Stimulated activated CD8-positive, alpha-beta memory T cell treated with anti-CD3 and anti-CD28 coated beads, Interleukin-2, amount 100 ng/mL, for 48 hours (primary cell): ENCODE measurements at places on chromosomes 16 and 17.

GRCh38 chr17:45231481-45232116 lies 9.9 kb downstream of the FMNL1 start:
- no peak for DNase-seq

- no peak for DNase-seq
Observed at GRCh38 chr17:51371732-51372151, 111.4 kb downstream of the UTP18 start.

- no peak for DNase-seq
Observed at GRCh38 chr17:35545150-35545549, 7.7 kb upstream of the SLFN12L start.

DNA sequence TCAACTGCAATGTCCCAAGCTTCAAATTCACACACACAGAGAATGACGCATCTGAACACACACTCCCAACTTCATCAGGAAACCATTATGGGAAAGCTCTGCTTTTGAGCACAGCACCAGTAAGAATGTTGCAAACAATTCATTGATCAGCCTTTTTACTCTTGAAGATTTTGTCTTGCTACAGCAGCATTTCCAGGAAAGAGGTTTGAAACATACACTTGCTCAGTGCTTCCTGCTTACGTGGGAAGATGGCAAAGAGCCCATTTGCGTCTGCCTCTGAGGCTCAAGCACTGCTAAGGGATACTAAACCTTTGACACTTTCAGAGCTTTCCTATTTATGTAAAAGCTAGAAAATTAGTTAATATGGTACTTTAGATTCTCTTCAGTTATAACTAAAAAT lies 77.2 kb upstream of the MON1B start:
- no peak for DNase-seq

GRCh38 chr16:29321585-29321984 lies 84.9 kb downstream of the NPIPB11 start:
- no peak for DNase-seq

DNA sequence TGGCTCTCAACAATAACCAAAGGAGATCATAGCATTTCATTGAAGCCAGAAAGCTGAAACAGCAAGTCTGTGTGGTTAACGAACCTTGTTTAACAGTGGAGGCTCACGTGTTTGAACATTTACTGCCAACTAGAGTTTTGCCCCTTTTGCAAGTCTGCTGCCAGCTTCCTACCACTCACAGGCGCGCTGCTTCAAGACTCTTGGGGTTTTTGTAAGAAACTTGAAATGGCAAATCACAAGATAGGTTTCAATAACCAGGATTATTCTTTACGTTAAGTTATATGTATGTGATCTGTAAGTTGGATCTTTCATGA lies 1.2 kb downstream of the SNTB2 start:
- DNase-seq, result no peak

- no peak for DNase-seq
Observed at GRCh38 chr17:64259922-64260321, 3.1 kb downstream of the TEX2 start.

DNA sequence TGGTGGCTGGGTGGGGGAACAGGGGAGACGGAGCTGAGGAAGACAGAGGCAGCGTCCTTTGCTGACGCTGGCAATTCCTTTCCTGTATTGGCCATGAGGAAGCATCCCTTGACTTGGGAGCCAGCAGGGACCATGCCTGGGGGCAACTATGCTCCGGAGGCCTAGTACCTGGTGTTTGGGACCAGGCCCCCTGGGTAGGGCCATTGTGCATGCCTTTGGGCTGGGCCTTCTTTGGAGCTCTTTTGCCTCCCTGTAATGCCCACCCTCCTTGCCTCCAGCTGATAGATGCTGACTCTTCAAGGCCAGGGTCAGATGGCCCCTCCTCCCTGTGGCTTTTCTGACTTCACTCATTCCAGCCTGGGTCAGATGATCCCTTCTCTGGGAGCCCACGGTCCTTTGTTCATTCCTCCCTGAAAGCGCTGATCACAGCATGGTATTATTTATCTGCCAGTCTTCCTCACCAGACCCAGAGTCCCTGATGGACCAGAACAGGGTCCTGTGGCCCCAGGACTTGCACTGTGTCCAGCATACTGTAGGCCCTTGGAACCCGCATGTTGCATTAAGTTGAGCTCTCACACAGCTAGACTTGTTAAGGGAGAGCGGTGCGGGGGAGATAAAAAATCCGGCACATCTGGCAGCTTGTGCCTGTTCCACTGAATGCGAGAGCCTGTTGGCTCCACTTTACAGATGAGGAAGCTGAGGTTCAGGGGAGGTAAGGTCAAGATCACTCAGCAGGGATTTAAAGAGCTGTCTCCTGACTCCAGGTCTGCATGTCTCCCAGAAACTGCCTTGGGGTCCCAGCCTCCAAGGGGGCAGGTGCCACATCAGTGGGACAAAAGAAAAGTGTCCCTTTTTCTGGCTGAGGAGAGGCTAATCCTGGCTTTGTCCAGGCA lies 2.9 kb downstream of the STARD3 start:
- DNase-seq, result no peak

DNA sequence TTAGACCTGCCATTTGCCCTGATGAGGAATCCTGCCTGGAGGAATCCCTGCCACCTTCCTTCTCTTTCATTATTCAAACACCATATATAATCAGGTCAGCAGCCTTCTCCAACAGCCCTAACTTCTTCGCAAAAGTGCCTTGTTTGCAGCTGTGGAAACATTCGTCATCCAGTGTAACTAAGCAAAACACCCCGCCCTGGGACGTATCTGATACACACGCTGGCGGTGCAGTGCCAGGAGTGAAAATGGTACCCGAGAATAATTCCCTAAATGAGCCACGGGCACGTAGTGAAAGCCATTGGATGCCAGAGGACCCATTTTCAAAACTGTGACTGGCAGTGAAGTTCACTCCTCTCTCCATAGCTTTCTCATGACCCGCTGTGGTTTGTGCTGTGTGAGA lies 73.7 kb downstream of the IRX3 start:
- DNase-seq, result no peak

DNA sequence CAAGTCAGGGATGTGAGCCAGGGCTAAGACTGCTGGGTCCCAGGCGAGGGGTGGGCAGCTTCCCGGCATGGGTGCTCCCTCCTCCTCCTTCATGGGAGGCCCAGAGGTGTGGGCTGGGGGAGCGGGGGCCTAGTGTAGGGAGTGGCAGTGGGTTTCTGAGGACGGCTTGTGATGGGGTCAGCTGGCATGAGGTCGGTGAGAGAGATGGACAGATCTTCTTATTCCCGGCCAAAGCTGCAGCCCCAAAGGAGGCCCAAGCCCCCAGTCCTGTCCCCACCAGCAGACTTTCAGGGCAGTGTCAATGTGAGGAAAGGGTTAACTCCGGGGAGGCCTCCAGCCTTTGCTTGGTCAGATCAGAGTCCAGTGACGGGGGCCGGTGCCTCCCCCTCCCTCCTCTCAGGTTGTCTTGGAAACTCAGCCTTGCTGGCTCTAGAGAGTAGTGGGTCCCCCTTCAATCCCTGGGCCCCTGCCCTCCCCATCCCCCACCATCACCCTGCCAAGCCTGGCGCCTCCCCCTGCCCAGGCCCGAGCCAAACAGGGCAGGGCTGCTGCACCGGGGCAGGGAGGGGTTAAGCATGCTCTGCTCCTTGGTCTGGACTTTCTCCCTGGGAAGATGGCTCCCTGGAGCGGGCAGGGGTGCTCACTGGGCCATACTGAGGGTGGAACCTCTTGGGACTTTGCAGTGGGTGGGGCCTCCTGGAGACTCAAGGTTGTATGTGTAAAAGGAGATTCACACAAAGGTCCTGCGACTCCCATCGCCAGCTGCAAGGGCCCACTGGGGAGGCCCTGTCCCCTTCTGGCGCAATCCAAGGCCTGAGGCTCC lies 12.4 kb downstream of the NAT9 start:
- DNase-seq, result no peak

GRCh38 chr17:7440834-7441195 lies 1.5 kb downstream of the FGF11 start:
- DNase-seq, result no peak

GRCh38 chr17:45934044-45934979 lies 40.0 kb downstream of the MAPT start:
- no peak for DNase-seq

GRCh38 chr17:64309710-64310109 lies 46.6 kb upstream of the TEX2 start:
- DNase-seq, result no peak

DNA sequence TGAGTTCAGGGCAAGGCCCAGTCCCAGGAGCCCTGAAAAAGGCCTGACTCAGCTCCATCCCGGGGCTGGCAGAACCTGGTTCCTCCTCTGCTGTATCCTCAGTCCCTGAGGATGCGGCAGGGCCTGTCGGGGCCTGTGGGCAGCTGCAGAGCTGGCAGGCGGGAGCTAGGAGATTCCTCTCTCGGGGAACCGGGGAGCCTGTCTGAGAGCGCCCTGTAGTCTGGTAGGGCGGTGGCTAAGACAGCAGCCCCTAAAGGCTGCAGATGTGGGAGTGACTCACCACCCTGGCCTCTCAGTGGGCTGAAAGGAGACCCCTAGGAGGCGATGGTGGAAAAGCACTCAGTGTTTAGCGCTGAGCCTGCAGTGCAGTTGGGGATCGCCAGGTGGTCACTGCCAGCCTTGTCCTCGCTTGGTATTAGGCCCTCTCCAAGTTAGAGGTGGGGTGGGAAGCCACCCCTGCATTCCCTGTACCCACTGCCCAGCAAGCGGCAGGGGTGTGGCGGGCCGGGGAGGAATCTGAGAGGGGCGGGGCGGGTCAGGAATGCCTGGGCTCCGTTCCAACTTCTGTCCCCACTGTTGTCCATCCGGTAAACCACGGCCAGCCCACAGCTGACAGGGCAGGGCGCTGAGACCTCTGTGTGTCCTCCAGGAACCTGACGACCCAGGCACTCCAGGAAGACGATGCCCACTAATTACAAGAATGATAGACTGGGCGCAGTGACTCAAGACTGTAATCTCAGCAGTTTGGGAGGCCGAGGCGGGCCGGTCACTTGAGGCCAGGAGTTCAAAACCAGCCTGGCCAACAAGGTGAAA lies 29.5 kb upstream of the CDH1 start:
- no peak for DNase-seq

GRCh38 chr17:66677201-66677981 lies 157.5 kb upstream of the CACNG5 start:
- no peak for DNase-seq

DNA sequence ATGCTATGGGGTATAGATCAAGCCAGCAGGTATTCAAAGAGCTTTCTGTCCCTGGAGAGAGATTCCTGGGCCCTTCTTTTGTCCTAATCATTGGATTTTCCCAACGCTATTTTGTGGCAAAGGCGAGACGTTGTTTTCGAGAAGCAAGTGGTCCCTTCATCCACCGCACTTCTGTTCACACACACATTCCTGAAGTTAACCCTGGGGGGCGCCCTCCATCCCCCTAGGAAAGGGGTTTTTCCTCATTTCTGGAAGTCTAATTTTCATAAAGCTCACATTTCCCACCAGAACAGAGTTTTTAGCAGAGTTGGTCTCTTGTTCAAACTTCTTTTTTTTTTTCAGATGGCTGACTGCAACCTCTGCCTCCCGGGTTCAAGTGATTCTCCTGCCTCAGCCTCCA lies 11.9 kb downstream of the SCGB1C2 start:
- DNase-seq, result no peak

- DNase-seq, result no peak
Observed at GRCh38 chr17:39462631-39463375, 1.5 kb downstream of the CDK12 start.

GRCh38 chr17:77423589-77424451 lies 283.1 kb downstream of the SEC14L1 start:
- DNase-seq, result no peak

DNA sequence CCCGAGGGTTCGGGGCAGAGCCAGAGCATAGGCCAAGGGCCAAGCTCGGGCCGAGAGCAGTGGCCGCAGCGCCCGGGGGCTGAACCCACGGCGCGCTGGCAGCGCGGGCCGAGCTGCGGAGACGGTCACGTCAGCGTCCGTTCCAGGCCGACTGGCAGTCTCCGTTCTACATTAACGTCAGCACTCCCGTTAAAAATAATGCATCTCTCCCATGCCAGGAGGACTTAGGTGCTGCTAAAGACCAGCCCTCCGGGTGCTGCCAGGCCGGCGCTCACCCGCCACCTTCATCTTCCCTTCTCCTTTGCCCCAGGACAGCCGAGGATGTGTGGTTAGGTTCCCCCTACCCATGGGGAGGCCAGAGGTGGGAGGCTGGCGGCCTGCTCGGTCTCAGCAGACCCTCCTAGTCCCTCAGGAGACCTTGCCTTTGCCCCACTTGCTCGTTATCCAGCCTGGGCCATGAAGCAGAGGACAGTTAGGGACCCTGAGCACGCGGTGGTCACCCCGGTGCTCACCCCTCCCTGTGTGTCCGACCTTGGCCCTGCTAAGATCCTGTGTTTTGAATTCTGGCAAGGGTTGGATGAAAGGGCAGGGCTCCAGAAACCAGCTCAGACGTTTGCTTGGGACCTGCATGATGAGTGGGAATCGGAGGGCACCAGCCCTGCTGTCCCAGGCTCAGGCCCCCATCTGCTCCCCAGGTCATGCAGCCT lies 572 bp downstream of the MPG start:
- DNase-seq, result no peak

DNA sequence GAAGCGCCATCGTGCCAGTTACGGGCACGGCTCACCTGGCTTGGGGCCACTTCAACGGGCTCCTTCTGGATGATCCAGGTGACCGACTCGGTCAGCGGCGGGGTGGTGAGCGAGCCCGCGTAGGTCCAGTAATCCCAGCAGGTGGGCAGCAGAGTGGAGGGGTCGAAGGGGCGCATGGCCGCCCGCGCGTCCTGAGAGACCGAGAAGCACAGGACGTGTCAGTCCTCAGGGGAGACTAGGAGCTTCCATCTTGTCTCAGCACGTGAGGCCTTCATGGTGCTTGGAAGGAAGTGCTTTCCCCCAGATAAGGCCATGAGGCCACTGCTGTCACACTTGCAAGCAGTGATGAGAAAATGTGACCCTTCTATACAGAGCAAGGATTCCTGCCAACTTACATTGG lies 22.5 kb upstream of the SLC7A5 start:
- DNase-seq, result no peak

DNA sequence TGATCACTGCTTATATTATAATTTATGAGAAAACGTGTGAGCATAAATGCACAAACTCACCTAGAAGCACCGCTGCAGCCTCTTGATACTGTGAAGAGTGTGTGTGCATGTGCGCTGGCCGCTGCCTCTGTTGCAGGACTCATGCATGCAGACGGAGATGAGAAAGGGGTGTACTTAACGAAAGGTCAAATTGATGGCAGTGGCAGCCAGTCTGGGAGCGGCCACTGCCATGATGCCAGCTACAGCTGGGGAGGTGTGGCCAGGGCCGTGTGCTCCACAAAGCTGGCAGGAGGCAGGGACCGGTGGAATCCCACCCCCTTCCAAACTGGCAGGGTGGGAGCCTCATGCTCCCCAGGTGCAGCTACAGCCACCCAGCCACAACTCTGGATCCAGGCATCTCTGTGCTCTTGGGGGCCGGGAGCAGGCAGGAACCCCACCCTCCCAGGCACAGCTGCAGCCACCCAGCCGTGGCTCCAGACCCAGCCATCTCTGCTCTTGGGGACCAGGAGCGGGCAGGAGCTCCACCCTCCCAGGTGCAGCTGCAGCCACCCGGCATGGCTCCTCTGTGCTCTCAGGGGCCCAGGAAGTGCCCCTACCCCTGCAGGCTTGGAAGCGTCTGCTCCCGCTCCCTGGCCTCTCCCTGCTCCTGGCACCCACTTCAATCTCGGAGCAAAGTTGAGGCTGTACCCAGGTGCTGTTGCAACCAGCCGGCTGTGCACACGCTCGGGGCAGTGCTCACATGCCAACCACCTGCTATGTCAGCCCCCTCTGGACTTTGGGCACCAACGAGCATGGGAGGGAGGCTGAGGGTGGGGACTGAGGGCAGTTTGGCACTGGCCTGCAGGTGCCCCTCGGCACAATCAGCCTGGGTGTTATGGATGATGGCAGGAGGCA lies 77.5 kb upstream of the CHMP6 start:
- DNase-seq, result no peak
